ENCODE measurements at places on chromosomes 13 and 19.

DNA sequence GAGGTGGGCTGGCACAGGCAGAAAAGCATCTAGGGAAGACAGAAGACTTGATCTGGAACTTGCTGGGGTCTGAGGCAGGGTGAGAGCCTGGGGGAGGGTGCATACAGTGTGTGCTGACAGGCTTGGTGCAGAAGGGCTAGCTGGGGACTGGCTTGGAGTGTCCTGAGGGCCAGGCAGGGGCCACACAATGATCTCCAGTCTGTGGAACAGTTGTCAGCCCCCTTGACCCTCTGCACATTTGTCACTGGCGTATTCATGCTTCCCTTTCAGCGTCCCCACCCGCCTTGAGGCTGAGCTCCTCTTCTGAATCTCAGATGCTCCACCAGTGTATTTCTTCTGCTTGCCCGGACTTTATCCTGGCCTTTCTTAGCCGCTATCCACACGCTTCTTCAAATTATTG lies 2.8 kb upstream of the MICU2 start:
- no peak for DNase-seq

GRCh38 chr13:61255040-61255796 lies 160.4 kb downstream of the PCDH20 start:
- DNase-seq = no peak

GRCh38 chr13:112892426-112893206 lies 76.4 kb upstream of the MCF2L start:
- no peak for DNase-seq

DNA sequence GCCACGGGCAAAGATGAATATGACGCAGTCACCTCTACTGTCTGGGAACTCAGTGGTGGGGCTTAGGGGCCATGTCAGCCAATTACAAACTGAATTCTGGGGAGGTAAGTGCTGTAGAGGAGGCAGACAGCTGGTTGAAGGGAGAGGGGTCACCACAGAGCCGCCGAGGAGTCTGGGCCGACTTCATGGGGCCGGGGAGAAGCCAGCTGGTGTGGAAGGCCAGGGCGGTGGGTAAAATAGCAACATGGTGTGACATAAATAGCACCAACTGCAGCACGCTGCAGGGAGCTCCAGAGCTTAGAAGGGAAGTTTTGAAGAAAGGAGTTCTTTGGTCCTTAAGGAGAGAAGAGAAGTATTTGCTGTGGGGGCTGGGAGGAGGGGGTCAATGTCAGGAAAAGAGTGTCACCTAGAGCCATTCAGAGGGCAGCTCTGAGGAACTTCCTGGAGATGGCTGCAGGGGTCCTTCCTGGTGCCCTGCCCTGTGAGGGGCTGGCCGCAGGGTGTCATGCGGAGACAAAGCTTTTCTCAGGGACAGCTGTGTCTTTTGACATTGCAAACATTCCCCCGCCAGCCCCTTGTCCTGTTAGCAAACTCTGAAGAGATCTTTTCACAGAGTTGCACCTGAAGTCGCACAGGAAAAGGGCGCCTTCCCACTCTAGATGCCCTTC lies 6.4 kb downstream of the METTL21C start:
- DNase-seq = no peak

DNA sequence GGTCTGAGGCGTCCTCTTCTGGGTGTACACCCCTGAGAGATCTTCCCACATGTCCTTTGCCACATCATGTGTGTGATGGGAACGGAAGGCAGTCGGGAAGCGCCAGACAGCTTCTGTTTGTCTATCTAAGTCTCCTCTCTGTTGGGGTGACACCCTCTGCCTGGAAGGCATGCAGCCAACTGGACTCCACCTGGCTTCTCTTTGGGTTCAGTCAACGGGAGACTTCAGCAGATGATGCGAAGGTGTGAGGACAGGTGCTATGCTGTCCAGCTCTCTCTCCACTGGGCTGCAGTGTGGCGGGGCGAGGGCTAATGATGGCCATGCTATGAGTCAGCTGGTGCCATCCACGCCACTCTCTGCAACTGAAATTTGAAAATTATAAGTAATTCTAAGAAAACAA lies 14.3 kb upstream of the SBK3 start:
- no peak for DNase-seq

GRCh38 chr13:46962281-46962941 lies 65.6 kb upstream of the HTR2A start:
- DNase-seq = no peak

GRCh38 chr19:1780272-1780958 lies 27.1 kb downstream of the ONECUT3 start:
- no peak for DNase-seq

DNA sequence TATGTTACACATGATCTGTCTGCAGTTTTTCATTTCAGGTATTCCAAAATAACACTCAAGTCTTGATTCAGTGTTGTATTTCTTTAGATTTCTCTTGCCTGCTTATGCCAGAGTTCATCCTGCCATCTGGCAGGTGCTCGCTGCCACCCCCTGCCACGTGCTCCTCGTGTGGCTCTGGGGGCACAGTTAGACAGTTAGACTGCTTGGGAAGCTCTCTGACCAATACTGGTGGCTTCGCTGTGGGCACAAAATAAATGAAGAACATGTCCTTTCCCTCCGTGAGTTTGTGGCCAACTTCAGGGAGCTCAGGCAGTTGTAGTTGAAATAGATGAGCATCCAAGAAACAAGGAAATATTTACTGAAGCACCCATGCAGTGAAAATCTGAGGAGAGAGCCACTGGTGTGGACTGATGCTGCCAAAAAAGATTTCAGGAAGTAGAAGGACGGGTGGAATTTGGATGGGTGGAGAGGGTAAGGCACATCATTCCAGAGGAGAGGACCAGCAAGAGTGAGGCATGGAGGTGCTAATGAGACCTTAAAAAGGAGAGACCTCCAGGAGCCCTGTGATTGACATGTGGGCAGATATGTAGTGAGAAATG lies 37.5 kb upstream of the GPR183 start:
- DNase-seq = no peak

DNA sequence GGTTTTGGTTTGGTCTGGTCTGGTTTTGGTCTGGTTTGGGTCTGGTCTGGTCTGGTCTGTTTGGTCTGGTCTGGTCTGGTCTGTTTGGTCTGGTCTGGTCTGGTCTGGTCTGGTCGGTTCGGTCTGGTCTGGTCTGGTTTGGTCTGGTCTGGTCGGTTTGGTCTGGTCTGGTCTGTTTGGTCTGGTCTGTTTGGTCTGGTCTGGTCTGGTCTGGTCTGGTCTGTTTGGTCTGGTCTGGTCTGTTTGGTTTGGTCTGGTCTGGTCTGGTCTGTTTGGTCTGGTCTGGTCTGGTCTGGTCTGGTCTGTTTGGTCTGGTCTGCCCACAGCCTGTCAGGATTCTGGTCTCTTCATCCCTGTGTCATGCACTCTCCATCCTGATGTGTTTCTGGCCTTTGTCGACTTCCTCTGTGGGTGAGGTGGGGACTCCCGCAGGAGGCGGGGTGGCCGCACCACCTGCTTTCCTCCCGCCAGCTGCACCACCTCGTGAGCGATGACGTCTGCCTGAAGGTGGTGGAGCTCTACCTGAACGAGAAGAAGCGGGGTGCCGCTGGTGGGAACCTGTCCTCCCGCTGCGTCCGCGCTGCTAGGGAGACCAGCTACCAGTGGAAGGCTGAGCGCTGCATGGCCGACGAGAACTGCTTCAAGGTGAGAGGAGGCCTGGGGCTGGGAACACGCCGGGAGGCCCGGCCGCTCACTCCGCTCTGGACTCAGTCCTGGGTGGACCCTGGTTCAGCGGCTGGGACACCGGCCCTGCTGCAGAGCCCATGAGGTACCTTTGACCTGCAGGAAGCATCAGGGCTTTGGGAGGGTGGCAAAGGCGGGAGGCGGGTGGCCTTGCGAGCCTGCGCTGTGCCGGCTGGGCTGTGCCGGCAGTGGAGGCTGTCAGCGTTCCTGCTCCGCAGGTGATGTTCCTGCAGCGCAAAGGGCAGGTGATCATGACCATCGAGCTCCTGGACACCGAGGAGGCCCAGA lies 12.9 kb upstream of the F2RL3 start:
- peak; percentile 6 for DNase-seq

GRCh38 chr13:32314271-32315237 lies 609 bp downstream of the ZAR1L start:
- DNase-seq = peak; percentile 42

DNA sequence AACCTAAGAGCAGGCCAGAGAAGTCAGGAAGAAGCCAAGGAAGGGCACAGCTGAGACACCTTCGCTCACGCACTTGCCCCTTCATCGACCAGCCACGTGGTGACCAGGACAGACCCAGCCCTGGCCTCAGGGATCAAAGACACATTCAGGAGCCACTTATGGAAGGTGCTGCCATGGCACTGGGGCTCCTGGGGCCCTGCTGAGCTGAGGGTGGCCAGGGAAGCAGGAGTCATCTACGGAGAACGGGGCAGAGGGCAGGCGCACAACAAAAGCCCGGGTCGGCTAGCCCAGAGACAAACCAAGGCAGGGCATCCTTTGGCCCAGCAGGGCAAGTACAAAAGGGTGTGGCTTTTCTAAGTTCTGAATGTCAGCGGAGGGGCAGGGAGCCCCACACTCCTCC lies 2.3 kb downstream of the PLPP2 start:
- no peak for DNase-seq

DNA sequence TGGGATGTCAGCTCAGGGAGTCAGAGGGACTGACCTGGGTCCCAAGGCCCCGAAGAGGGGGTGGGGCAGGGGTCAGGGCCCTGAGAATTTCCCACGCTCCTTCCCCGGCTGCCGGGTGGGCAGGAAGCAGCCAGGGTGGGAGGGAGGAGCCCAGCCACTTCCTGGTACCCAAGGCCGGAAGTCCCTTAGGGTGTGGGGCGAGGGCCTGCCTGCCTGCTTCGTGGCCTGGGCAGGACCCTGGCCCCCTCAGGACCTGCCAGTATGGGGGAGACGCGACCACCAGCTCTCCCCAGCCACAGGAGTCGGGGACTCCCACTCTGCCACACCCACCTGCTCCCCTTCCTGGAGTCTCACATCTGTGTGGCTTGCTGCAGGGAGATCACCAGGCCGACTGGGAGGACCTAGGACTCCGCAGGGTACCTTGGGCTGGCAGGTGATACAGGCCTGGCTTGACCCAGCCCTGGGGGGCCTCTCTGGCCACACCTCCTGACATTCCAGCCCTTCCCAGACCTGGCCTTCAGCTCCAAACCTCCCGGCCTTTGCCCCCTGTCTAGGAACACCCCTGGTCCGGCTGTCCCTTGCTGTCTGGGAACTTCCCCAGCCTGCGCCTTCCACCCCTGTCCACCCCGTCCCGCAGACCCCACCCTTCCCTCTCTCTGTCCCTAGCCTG lies 9.8 kb upstream of the CIRBP start:
- DNase-seq = peak; percentile 72

- peak; percentile 57 for DNase-seq
Measured at GRCh38 chr19:5585461-5586299, 17.9 kb upstream of the TINCR start.

DNA sequence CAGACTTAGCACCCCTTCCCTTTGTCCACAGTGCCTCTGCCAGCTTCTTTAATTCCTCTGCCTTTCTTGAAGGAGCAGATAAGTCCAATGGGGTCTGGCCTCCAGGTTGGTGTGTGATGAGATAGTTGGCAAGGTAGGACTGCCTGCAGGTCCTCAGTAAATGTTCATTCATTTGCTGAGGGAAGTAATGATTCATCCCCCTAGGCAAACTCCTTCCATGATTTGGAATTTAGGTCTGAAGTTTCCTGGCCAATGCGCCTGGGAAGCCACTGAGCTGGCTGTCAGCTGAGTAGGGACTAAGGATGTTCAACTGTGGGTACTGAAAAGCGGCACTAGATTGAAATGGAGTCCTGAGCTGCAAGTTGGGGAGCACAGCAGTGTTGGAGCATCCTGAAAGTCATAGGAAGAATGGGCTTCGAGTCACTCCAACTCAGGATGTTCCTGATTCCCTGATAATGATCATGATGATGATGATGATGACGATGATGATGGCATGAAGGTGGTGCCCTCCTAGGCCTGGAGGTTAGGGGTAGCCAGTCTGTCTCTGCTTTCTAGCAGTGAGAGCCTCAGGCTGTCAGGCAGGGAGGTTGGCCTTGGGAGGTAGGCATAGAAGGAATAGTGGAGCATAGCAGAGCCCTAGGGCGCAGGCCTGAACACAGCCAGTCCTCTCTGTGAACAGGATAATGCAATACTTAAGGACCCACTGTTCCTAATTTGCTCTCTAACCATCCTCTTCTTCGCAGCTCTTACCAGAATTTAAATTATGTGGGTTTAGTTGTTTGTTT lies 44.7 kb downstream of the COL4A2 start:
- no peak for DNase-seq

DNA sequence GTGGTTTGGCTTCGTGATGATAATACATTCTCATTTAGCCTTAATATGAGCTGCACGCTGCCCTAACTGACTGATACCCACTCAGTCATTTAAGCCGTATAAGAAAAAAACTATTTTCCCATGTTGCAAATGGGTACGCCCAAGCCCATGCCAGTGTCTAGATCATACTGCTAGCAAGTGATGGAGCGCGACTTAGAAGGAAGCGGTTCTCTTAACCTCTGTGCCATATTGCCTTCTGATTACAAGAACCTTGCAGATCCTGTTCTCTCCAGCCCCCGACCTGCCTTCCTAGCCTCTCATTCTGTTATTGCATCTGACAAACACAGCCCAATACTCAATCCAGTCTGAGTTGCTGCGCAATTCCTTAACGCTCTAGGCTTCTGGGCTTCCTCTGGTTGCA lies 603 bp downstream of the GPALPP1 start:
- no peak for DNase-seq

DNA sequence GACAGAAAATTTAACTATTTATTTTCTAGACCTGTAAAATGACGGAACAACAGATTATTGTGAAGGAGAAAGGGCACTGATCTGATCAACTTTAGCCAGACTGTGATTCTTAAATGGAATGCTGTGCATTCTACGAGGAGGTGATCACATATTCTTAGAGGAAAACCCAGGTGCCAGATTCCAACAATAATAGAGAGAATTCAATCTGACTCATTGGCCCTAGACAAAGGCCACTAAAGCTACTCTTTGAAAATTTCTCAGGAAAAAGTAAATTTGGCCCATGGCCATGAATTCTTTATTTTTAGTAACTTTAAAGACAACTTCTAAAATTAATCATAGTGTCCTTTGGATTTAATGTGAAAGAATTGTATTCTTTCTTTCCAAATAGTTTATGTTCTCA lies 58.6 kb upstream of the POSTN start:
- no peak for DNase-seq

DNA sequence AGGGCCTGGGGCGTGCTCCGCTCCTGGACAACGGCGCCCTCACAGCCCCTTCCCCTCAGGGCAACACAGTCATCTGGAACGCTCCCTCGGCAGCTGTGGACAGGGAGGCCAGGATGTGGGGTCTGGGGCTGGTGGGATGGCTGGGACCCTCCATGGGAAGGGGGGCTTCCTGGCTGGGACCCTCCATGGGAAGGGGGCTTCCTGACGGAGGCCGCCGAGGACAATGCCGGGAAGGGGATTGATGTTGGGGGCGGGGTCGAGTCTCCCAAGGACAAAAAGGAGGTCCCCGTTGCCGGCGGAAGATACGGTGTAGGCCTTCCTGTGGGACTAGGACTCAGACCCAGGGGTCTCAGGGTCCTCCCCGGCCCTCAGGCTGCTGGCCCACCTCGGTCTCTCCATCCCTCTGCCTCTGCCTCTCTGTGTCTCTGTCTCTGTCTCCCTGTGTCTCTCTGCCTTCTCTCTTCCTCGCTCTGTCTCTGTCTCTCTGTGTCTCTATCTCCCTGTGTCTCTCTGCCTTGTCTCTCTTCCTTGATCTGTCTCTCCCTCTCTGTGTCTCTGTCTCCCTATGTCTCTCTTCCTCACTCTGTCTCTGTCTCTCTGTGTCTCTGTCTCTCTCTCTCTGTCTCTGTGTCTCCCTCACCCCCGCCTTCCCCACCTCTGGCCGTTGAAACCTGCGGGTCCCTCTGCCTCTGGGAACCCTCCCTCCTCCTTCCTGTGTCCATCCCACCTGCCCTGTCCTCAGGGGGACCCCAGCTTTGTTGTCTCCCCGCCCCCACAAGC lies 2.7 kb upstream of the MADCAM1 start:
- DNase-seq = no peak

All from stimulated activated naive B cell treated with anti-CD40 and anti-IgM and Interleukin-4, amounts not matched to agents 10 μg/mL and 1 μg/mL and 100 μg/mL, for 72 hours (primary cell).